ENCODE measurements at places on chromosomes 6 and 20.

- no peaks in the 10 kb centered on the region for H3K36me3 ChIP-seq
- no peak overlapping the region for H3K4me3 ChIP-seq
- no peaks in the 10 kb centered on the region for H3K27me3 ChIP-seq
- no peak overlapping the region for H3K27ac ChIP-seq
- H3K4me1 ChIP-seq = no peaks in the 10 kb centered on the region
- DNase-seq = no peak
Observed at GRCh38 chr6:124661097-124661661, 301.1 kb upstream of the RNF217 start.

DNA sequence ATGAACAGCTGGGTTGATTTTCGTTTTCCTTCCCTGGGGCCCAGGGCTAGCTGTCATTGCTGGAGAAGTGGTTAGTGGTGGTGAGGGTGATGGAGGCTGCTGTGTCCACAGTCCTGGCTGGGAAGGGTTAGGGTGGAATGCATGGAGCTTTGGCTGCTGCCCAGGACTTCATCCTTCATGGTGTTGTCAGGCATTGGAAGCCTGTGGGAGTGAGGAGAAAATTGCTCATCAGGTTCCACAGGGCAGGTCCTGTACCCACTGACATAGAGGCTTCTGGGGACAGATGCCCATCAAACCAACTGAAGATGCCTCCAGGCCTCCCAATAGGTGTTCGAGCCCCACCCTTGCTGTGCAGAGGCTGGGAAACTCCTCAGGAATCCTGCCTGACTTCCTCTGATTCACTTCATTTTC lies 262.4 kb upstream of the SUPT3H start:
- no peak overlapping the region for H3K4me3 ChIP-seq
- DNase-seq = no peak

DNA sequence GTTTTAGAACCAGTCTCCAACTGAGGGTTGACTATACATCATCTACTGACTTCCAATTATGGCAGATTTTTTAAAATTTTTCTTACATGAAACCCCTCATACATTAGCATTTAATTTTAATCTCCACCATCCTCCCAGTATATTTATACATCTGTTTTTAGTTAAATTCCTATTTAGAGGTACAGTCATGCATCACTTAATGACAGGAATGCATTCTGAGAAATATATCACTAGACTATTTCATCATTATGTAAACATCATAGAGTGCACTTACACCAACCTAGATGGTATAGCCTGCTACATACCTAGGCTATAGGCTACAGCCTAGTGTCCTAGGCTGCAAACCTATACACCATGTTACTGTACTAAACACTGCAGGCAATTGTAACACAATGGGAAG lies 316.7 kb upstream of the MARCKS start:
- H3K36me3 ChIP-seq = no peaks in the 10 kb centered on the region
- H3K4me3 ChIP-seq = no peak overlapping the region
- DNase-seq = no peak

DNA sequence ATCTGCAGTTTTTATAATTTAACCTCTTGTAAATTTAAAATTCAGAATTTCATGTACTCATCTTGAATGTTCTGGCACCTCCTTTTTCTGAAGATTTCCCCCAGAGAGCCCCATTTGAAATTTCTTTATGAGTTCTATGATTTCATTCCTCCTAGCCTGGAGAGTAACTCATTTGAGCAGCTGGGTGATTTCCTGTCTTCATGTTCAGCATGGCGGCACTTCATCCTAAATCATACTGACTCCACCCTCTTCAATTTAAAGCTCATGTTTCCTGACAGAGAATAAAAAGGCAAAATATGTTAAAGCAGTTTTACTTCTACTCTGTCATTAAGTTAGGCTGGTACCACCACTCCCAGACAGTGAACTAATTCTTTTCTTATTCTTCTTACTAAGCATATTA lies 250.9 kb upstream of the POU3F2 start:
- no peak for DNase-seq
- H3K4me1 ChIP-seq = no peaks in the 10 kb centered on the region
- H3K27me3 ChIP-seq = no peaks in the 10 kb centered on the region
- H3K4me3 ChIP-seq = no peak overlapping the region

GRCh38 chr6:45838451-45838850 lies 177.2 kb downstream of the CLIC5 start:
- H3K4me3 ChIP-seq = no peak overlapping the region
- no peak overlapping the region for H3K27ac ChIP-seq
- H3K4me1 ChIP-seq = no peaks in the 10 kb centered on the region
- DNase-seq = no peak
- H3K27me3 ChIP-seq = no peaks in the 10 kb centered on the region

DNA sequence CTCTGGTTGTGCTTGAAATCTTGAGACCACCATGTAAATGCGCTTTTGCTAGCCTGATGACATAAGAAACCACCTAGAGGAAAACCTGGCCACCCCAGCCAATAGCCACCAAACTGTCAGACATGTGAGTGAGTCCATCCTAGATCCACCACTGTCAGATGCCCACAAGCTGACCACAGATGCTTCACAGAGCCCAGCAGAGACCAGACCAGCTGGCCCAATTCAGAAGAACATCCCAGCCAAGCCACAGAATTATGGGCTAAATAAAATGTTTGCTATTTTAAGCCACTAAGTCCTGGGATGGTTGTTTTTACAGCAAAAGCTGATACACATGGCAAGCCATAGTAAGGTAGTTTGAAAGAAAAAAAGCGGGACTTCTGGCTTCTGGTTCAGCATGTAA lies 425.3 kb downstream of the KIF16B start:
- DNase-seq = no peak
- no peaks in the 10 kb centered on the region for H3K4me1 ChIP-seq
- no peak overlapping the region for H3K27ac ChIP-seq
- no peaks in the 10 kb centered on the region for H3K27me3 ChIP-seq

DNA sequence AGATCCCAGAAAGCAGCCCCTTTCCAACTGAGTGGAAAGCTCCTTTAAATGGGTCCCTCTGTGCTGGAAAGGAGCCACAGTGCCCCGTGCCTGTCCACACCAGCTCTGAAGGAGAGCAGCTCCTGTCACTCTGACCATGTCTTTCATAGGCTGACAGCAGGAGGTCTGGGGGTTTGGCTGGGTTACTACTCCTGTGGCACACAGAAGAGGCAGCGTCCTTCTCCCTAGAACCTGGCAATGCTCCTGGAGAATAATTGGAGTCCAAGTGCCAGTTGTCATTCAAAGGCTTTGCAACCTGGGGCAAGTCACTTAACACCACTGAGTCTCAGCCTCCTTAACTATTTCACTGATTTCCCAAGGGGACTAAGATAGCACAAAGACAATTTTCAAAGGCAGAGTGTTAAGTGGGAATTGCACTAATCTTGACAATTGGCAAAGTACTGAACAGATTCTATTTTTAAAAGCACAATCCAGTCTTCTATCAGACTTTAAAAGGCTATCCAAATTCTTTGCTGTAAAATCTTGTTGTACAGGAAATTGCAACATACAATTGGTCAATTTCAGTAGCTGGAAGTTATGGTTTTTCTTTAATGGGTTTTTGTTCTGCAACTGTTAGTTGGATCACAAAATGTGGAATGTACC lies 457.2 kb downstream of the KIF16B start:
- H3K4me1 ChIP-seq = no peaks in the 10 kb centered on the region
- no peaks in the 10 kb centered on the region for H3K27me3 ChIP-seq
- H3K36me3 ChIP-seq = no peaks in the 10 kb centered on the region
- H3K4me3 ChIP-seq = no peak overlapping the region
- no peak for DNase-seq
- no peak overlapping the region for H3K27ac ChIP-seq

GRCh38 chr20:60123652-60124051 lies 165.4 kb downstream of the CDH26 start:
- no peaks in the 10 kb centered on the region for H3K36me3 ChIP-seq
- peaks cover 3% of the 10 kb centered on the region for H3K4me1 ChIP-seq
- DNase-seq = no peak
- H3K27me3 ChIP-seq = no peaks in the 10 kb centered on the region
- no peak overlapping the region for H3K27ac ChIP-seq
- H3K4me3 ChIP-seq = no peak overlapping the region

GRCh38 chr20:21900431-21900830 lies 195.0 kb downstream of the PAX1 start:
- no peaks in the 10 kb centered on the region for H3K4me1 ChIP-seq
- no peak overlapping the region for H3K4me3 ChIP-seq
- H3K36me3 ChIP-seq = no peaks in the 10 kb centered on the region
- no peak overlapping the region for H3K27ac ChIP-seq
- no peak for DNase-seq

DNA sequence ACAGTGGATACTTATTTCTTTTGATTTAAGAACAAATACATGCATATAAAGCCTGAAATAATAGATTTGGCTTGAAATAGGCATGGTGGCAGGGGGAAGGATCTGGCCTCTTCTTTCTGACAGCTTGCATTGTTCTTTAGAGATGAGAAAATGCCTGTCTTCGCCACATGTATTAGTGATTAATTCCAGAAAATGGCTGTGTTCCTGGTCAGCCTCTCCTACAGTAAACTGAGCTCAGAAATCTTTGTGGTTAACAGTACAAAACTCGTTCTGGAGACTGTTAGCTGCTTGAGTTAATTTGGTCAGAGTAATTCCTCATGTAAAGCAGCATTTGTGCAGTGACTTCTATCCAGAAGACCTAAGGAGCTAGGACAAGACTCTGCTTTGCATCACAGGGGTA lies 151.5 kb downstream of the EYA4 start:
- no peak for DNase-seq

DNA sequence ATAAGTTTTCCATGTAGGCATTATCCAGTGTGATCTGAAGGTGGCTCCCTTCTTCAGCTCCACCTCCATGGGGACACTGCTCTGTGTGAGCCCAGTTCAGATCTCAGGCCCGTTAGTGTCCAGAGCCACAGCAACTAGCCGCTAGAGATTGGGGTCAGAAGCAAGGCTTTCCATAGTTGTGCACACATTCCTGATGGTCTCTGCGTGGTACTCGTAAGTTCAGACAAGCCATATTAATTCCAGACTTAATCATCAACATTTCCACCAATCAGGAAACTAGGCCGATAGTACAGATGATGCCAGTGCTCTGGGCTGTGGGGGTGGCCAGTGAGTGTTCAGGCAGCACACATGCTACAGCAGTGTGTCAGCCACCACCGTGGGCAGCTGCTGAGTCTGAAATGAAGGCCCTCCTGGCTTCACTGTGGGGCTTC lies 17.5 kb upstream of the SYNCRIP start:
- no peaks in the 10 kb centered on the region for H3K27me3 ChIP-seq
- no peak overlapping the region for H3K27ac ChIP-seq
- H3K4me3 ChIP-seq = no peak overlapping the region

GRCh38 chr6:135022050-135022697 lies 32.4 kb downstream of the HBS1L start:
- no peak overlapping the region for H3K4me3 ChIP-seq
- H3K36me3 ChIP-seq = no peaks in the 10 kb centered on the region
- H3K27me3 ChIP-seq = no peaks in the 10 kb centered on the region
- DNase-seq = no peak
- no peaks in the 10 kb centered on the region for H3K4me1 ChIP-seq

DNA sequence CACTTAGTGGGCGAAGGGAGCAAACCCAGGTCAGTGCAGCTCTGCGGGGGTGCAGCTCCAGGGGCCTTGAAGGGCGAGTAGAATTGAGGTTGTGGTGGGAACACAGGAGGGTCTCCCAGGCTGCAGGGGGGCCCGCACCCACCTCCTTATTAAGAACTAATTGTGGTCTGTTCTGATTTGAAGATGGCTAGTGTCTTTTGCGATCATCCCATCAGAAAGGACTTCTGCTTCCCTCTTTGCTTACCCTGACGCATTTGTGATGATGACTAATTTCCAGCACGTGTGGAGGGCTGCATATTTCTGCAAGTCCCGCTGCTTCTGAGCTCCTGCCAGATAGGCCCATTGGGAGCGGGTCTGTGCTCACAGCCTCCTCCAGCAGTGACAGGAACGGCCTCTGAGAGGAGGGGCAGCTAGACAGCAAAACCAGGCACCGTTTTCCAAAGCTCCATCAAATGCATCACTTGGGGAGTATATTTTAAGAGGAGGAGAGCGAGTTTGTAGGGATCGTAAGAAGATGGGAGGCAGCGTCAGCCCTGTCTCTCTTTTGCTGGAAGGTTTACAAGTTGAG lies 268.9 kb downstream of the CDH4 start:
- peaks cover 4% of the 10 kb centered on the region for H3K27me3 ChIP-seq
- no peak overlapping the region for H3K27ac ChIP-seq
- H3K4me1 ChIP-seq = no peaks in the 10 kb centered on the region
- DNase-seq = no peak
- H3K36me3 ChIP-seq = no peaks in the 10 kb centered on the region

DNA sequence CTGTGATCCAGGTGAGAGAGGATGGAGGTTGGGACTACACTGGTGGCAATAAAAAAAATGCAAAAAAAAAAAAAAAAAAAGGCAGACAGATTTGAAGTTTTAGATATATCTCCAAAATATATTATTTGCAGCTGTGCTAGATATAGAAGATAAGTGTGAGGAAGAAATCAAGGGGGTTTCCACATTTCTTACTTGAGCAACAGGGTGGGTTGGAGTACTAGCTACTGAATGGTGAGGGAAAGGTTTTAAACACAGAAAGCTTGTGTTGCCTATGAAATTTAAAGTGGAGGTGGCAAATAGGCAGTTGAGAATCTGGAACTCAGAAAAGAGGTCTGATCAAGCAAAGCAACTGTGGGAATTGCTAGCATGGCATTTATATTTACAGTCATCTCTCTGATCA lies 59.9 kb upstream of the GNRH2 start:
- no peak for DNase-seq
- H3K27me3 ChIP-seq = no peaks in the 10 kb centered on the region
- no peak overlapping the region for H3K4me3 ChIP-seq
- H3K4me1 ChIP-seq = no peaks in the 10 kb centered on the region
- no peaks in the 10 kb centered on the region for H3K36me3 ChIP-seq

DNA sequence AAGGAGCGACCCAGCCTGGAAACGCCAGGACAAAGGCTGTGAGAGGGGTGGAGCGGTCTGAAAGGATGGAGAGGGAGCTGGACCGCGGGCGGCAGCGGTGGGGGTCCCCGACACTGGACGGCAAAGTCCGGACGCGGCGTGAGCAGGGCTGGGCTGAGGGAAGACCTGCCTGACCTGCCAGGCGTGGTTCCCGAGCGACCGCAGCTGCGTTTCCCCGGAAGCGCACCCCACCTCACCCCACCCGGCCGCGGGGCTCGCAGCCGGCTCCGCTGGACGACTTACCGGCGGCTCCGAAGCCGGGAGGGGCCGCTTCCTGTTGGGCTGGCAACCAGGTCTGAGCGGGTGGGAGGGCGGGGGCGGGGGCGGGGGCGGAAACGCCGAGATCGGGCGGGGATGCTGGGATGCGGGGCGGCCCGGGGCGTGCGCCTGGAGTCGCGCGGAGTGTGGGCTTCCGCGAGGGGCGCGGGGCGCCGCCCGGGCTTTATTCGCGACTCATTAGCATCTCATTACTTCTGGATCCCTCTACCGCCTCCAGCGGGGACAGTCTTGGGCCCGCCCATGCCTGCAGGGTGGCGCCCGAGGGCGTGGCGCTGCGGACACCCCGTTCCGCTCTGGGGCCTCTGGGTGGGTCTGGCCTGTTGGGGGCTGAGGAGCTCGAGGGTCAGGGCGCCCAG lies at the start of gene MICAL1:
Gene MICAL1 (minus strand): TSS at position 336 of the 674 bp plus-strand sequence. CDS start 1,576 bp downstream, outside the sequence.
- H3K4me1 ChIP-seq = no peaks in the 10 kb centered on the region
- H3K36me3 ChIP-seq = no peaks in the 10 kb centered on the region
- H3K4me3 ChIP-seq = peak within 1 kb of the TSS; percentile 64
- H3K27me3 ChIP-seq = no peaks in the 10 kb centered on the region
- peak; percentile 41 for DNase-seq
- H3K27ac ChIP-seq = peak within 1 kb of the TSS; percentile 49

All from prostate gland (tissue), 2 donors.